CD8-positive, alpha-beta memory T cell (primary cell): ENCODE measurements at places on chromosomes 16 and 17. TPM values are rescaled to one million over a fixed set of nuclear protein-coding genes. Genes with fewer than 3 reads are reported as not detected.

DNA sequence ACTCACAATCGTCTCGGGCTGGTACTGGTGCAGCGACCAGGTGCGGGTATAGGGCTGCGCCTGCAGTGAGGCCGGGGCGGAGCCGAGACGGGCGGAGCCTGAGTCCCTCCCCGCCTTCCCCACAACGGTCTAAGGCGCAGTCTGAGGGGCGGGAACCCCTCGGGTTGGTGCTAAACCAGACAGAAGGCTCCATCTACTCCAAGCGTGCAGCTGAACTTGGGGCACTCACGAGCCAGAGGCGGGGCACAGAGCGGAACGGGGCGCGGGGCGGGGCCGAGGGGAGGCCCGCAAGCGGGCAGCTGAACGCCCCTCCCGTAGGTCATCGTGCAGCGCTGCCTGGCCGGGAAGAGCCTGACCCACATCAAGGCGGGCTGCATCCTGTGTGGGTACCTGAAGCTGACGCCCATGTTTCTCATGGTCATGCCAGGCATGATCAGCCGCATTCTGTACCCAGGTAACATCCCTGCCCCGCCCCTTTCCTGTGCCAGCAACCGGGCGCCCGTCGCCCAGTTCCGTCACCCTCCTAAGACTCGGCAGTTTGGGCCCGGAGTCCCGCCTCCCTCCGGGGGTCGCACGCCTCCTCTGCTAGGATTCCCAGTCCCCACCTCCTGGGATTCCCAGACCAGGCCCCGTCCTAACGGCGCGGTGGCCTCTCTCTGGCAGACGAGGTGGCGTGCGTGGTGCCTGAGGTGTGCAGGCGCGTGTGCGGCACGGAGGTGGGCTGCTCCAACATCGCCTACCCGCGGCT is 5.0 kb downstream of the SLC5A2 start:
- peaks cover 5% of the 10 kb centered on the region for H3K36me3 ChIP-seq
- DNase-seq = peak; percentile 75
- H3K4me1 ChIP-seq = peaks cover 14% of the 10 kb centered on the region
- peak overlapping the region; percentile 87 for H3K4me3 ChIP-seq

- H3K4me1 ChIP-seq = no peaks in the 10 kb centered on the region
- H3K4me3 ChIP-seq = no peak overlapping the region
- no peak for DNase-seq
- no peaks in the 10 kb centered on the region for H3K27me3 ChIP-seq
- no peak overlapping the region for H3K27ac ChIP-seq
Measured at GRCh38 chr17:14381606-14382005, 80.7 kb downstream of the HS3ST3B1 start.

GRCh38 chr17:55829995-55830612 is 79.3 kb downstream of the PCTP start:
- H3K36me3 ChIP-seq = no peaks in the 10 kb centered on the region
- no peak overlapping the region for H3K4me3 ChIP-seq
- no peak for DNase-seq
- H3K27me3 ChIP-seq = no peaks in the 10 kb centered on the region
- no peaks in the 10 kb centered on the region for H3K4me1 ChIP-seq

Gene TMED6
- total RNA-seq = 1.4 TPM

Gene MAP2K6
- 2.5 TPM for total RNA-seq

Gene RAPGEFL1
- total RNA-seq = 5.7 TPM

- no peak for DNase-seq
- no peak overlapping the region for H3K4me3 ChIP-seq
- H3K27ac ChIP-seq = no peak overlapping the region
- no peaks in the 10 kb centered on the region for H3K36me3 ChIP-seq
- H3K4me1 ChIP-seq = no peaks in the 10 kb centered on the region
- no peaks in the 10 kb centered on the region for H3K27me3 ChIP-seq
Measured at GRCh38 chr17:56545106-56545505, 48.4 kb upstream of the NOG start.

- no peak overlapping the region for H3K27ac ChIP-seq
- no peak for DNase-seq
- no peaks in the 10 kb centered on the region for H3K4me1 ChIP-seq
Measured at GRCh38 chr16:28901862-28902261, 23.2 kb downstream of the RABEP2 start.

Gene ZNF276
- 35.6 TPM for total RNA-seq

DNA sequence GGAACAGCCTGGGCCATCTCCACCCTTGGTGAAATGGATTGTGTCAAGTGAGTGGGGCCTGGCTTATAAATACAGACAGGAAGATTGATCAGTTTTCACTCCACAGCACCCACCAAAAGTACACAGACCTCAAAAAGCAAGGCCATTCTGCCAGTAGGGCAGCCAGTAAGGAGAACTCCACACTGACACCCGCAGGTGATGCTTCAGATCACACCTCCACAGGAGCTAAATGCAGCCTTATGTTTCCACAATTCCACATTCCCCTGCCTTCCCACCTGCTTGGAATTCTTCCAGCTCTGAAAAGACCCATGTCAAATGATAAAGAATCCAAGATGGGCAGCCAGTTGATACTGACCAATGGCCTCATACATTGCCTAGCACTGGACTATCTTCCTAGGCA is 191.1 kb downstream of the ZFHX3 start:
- no peak overlapping the region for H3K4me3 ChIP-seq
- no peaks in the 10 kb centered on the region for H3K36me3 ChIP-seq
- no peak for DNase-seq
- no peaks in the 10 kb centered on the region for H3K27me3 ChIP-seq
- H3K27ac ChIP-seq = no peak overlapping the region
- H3K4me1 ChIP-seq = no peaks in the 10 kb centered on the region

- no peak for DNase-seq
- no peak overlapping the region for H3K27ac ChIP-seq
- peaks cover 68% of the 10 kb centered on the region for H3K4me1 ChIP-seq
- no peaks in the 10 kb centered on the region for H3K27me3 ChIP-seq
- H3K36me3 ChIP-seq = no peaks in the 10 kb centered on the region
Measured at GRCh38 chr17:80649672-80650330, 105.2 kb downstream of the RPTOR start.

Gene LPO
- not detected for total RNA-seq

GRCh38 chr16:74140557-74140956 is 156.1 kb upstream of the PSMD7 start:
- no peaks in the 10 kb centered on the region for H3K36me3 ChIP-seq
- no peaks in the 10 kb centered on the region for H3K4me1 ChIP-seq
- no peak overlapping the region for H3K4me3 ChIP-seq
- no peaks in the 10 kb centered on the region for H3K27me3 ChIP-seq
- H3K27ac ChIP-seq = no peak overlapping the region
- no peak for DNase-seq
